ENCODE measurements at places on chromosomes 6 and 20.

DNA sequence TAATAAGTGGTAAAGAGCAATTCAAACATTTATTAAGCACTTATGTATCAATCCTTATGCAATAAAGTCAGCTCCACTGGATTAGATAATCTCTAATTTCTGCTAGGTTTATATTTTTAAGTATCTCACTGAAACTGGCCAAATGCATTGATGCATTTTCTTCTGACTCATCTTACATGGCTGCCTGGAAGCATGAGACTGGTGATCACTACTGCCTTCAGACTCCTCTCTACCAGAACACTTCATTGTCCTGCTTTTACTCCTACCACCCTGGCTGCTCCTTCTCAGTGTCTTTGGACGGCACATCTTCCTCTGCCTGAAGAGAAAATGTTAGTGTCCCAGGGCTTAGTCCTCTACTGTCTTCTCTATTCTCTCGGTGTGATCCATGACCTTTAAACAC lies 7.4 kb downstream of the CEP85L start:
- peak; percentile 39 for DNase-seq

GRCh38 chr6:149275621-149276020 lies 41.9 kb upstream of the TAB2 start:
- DNase-seq = peak; percentile 4

DNA sequence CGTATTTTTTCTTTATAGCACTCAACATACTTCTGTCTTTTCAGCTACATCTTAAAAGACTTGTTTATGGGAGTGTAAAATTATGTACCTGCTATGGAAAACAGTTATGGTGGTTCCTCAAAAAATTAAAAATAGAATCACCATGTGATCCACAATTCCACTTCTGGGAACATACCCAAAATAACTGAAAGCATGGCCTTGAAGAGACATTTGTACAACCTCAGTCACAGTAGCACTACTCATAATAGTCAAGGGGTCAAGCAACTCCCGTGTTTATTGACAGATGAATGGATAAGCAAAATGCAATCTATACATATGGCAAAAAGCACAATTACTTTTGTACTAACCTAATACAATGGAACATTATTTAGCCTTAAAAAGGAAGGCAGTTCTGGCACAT lies 74.5 kb downstream of the METTL24 start:
- DNase-seq = no peak

DNA sequence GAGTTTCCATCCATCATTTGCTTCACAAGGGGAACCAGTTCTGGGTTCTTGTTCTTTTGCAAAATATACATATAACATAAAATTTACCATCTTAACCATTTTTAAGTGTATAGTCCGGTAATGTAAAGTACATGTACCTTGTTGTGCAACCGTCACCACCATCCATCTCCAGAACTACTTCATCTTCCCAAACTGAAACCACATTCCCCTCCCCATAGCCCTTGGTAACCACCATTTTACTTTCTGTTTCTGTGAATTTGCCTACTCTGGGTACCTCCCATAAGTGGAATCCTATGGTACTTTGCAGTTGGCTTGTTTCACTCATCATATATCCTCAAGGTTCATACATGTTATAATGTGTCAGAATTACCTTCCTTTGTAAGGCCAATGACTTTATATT lies 70.3 kb upstream of the DSP start:
- DNase-seq = no peak

DNA sequence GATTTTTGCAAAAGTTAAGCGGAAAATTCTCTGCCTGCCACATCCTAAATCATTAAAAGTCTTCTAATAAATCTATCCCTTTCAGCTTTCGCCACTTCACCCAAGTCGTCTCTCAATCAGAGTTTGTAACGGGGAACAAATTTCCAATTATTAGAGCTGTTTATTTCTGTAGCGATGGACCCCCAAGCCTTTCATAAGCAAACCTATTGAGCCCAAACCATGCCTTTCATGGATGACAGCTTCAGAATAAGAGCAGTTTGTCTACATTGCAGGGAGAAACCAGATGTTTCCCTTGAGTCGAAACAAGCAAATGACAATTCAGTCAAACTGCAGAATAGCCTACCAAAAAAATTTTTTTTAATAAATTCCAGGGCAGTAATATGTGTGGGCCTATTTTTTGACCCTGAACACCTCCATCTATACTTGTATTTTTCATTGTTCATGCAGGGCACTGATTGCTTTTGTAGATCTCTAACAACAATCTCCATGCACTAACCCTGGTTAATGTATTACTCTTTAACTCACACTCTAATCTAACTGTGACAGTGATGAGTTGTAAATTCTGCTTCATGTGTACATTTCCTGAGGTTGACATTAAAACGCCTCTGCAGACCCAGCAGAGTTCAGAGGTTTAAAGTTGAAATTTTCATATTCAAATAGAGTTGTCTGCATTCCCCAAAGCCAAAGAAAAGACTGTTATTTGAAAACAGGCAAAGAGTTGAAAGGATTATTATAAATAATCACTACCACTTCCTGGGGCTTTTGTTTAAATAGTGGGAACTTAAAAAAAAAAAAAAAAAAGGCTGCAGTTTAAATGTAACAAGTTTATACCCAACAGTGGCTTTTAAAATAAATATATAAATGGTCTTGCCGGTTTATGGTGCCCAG lies 64.5 kb downstream of the ATP9A start:
- no peak for DNase-seq

GRCh38 chr20:43300901-43301300 lies 111.2 kb upstream of the PTPRT start:
- DNase-seq = no peak

DNA sequence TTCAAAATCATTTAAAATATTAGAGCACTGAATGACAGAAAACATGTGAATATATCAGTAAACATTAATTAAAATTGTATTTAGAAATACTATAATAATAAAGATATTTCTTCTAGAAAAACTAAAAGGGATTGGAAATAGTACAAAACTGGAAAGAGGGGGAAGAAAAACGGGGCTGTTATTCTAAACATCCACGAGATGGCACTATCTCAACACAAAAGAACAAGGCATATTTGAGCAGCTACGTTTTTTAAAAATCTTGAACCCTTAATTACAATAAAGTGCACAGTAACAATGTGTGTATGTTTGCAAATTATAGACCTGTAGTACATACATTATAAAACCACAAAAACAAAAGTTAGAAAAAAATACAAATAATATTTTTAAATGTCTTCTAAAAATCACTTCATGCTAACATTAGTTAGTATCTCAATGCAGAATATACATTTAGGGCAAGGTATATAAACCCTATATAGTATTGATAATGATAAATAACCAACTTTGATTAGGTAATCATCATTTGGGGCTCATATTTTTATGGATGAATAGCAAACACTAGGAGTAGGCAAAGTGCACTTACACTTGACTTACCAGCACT lies 42.5 kb upstream of the PNISR start:
- peak; percentile 59 for DNase-seq

- no peak for DNase-seq
Observed at GRCh38 chr6:153140299-153140698, 9.2 kb upstream of the RGS17 start.

DNA sequence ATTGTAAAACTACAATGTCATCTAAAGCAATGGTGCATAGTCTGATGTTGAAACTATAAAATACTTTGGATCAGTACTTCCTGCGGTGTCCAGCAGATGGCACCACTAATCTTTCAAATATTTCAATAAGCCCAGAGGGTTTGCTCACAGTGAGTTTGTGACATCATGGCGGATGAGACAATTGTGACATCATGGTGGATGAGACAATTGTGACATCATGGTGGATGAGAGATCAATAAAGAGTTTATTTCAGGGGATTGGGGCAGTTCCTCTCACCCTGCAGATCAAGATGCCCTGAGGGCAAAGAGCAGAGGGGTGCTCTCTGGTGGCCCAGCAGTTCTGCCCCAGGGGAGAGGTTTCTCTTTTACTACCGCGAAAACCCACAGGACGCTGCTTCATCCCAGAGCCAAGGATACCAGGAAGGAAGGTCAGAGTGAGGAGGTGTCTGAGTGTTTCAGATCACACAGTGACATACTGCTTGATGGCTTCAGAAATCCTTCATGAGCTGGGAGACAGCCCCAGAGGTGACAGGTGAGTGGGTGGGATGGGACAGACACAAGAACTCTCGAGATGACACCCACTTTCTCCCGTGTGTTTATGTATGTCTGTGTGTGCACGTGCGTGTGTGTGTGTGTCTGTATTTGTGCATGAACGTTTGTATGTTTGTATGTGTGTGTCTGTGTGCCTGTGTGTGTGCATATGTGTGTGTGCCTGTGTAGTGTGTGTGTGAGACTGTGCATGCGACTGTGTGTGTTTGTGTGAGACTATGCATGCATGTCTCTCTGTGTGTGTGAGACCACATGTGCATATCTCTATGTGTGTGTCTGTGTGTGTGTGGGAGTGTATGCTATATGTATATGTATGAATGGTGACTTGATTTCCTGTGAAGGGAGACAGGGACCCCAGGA lies 7.3 kb upstream of the ULBP2 start:
- peak; percentile 84 for DNase-seq

- DNase-seq = no peak
Observed at GRCh38 chr6:88105741-88106340, 58.2 kb downstream of the SPACA1 start.

GRCh38 chr6:69097948-69098347 lies 462.9 kb downstream of the ADGRB3 start:
- no peak for DNase-seq

GRCh38 chr20:3728354-3728753 lies 4.1 kb upstream of the HSPA12B start:
- no peak for DNase-seq

- DNase-seq = no peak
Observed at GRCh38 chr20:43306837-43307236, 117.1 kb upstream of the PTPRT start.

GRCh38 chr20:45038745-45039474 lies 62.0 kb downstream of the KCNS1 start:
- peak; percentile 73 for DNase-seq

- no peak for DNase-seq
Observed at GRCh38 chr6:163583558-163583957, 169.0 kb downstream of the QKI start.

- DNase-seq = no peak
Observed at GRCh38 chr20:25273541-25274358, 25.9 kb downstream of the PYGB start.

GRCh38 chr6:90907931-90908655 lies 321.2 kb upstream of the MAP3K7 start:
- no peak for DNase-seq

DNA sequence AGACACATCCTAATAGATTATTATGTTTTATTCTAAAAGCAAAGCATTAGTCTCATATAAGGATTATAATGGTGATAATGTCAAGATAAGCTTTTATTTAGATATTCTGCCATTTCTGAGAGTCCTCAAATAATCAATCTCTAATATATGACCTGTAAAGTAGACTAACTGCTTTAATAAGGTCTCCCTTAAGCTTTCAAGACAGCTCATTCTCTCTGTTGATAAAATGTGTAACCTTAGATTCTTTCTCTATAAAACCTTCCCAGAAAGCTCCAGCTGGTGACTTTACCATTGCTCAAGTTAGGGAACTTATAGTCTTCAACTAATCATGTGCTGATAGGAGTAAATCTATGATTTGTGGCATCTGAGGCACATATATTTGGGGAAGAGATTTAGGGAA lies 457.8 kb downstream of the MEI4 start:
- DNase-seq = no peak

DNA sequence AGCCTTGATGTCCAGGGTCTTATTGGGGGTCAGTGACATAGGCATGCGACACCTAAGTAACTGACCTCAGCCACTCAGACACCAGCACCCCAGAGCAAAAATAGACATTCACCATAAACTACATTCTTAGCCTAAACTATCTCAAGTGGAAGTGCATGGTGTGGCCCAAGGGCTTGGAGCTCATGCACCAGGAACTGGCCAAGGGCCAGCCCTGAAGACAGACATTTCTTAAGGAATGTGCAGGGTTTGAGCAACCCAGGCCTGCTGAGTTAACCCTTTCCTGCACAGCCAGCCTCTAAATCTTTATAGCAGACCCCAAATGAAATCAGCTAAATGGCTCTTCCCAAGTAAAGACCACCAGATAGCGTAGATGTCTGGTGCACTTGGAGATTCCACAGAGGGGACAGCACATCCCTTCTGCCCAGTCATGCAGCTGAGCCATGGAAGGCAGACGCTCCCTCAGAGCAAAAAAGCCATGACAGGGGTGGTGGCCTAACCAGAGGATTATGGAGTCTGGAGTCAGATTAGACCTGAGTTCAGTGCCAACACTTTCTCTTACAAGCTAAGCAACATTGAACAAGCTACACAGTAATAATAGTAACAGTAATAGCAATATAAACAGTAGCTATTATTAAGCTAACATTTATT lies 222.6 kb downstream of the ZMYND8 start:
- peak; percentile 81 for DNase-seq

GRCh38 chr6:43020847-43021246 lies 576 bp upstream of the RRP36 start:
- DNase-seq = no peak

DNA sequence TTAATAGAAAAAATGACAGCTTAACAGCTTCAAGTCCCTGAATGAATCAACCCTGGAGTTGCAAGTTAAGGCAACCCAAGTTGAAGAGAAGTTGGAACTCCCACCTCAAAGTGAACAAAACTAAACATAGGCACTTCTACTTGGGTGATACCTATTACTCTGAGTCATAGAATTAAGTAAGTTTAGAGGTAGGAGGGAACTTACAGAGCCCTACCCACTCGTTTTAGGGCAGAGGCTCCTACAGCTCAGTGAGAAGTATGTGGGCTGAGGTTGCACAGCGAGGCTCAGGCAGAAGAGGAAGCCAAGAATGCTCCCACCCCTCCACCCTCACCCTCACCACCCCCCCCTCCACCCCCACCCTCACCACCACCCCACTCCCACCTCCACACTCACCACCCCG lies 42.2 kb downstream of the NFATC2 start:
- peak; percentile 15 for DNase-seq

- DNase-seq = no peak
Observed at GRCh38 chr20:34089655-34090345, 22.2 kb downstream of the EIF2S2 start.
